ENCODE measurements at places on chromosomes 6 and 20.

DNA sequence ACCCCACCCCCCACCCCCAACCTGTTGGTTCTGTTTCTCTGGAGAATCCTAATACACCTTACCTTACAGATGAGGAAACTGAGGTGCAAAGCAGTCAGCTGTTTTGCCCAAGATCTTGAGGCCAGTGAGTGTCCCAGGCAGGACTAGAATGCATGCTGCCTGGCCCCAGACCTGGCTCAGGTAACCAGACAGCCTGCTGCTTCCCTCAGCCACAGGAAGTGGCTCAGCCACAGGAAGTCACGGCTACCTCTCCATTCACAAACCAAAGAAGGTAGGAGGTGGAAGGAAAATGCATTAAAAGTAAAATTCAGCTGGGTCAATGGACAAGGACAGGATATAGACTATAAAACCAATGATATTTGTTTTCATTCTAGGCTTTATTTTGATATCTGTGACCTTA lies 517.6 kb downstream of the CD83 start:
- DNase-seq: no peak

DNA sequence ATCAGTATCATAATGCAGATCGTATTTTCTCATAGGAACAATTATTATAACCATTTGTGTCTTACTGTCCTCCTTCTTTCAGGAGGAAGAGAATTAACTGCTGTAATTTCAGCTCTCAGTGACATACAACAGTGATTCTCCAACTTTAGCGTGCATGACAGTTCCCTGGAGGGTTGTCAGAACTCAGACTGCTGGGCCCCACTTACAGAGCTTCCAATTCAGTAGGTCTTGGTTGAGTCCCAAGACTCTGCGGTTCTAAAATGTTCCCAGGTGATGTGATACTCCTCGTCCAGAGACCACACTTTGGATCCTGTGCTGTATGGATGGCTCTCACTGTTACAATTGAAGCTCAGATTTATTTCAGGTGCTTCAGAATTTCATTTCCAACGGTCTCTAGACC lies 72.8 kb downstream of the CAP2 start:
- no peak for DNase-seq

GRCh38 chr6:43020847-43021246 lies 576 bp upstream of the RRP36 start:
- no peak for DNase-seq

DNA sequence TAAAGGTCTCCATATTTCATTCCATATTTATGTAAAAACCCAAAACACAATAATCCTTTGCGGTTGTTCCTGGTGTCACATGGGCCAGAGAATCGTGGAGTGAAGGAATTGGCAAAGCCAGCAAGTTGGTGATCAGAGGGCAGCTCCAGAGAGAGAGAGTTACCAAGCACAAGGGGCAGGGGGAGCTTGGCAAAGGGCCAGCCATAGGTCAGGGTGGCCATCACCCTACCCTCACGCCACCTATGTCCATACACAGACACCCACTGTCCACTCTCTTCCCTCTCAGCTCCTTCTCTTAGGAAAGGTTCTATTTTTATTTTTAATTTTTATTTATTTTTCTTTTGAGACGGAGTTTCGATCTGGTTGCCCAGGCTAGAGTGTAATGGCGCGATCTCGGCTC lies 163.2 kb upstream of the JARID2 start:
- DNase-seq: no peak

DNA sequence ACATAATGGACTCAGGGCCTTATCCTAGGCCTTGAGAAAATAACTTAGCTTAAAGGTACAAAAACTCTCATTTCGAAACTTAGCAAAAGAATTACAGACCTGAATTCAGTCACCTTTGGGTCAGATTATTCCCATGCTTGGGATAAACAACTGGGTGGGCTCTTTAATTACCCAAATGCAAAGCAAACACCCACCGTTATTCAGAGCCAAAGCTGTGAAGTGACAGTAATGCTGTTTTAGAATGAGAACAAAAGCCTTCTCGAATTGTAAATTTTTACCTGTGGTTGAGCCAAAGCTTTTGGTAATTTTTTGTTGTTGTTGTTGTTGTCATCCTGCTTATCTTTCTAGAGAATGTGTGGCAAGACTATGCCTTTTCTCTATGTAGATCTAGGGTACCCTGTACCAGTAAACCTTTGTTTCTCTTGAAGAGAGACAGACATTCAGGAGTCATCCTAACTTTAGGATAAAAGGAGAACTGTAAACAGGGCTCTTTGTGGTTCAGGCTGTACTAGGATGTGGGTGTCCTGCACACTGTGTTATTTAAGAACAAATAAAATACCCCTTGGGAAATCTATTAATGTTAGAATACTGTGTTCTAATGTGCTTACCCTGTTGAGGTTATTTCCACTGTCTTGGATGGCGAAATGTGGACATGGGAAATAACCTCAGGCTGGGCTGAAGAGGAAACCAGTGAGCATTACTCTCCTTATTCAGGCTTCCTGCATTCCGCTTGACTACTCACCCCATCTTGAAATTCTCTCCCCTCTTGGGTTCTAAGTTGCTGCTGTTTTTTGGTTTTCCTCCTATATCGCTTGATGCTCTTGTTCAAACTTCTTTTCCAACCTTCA lies 480.7 kb downstream of the CD83 start:
- DNase-seq: no peak

DNA sequence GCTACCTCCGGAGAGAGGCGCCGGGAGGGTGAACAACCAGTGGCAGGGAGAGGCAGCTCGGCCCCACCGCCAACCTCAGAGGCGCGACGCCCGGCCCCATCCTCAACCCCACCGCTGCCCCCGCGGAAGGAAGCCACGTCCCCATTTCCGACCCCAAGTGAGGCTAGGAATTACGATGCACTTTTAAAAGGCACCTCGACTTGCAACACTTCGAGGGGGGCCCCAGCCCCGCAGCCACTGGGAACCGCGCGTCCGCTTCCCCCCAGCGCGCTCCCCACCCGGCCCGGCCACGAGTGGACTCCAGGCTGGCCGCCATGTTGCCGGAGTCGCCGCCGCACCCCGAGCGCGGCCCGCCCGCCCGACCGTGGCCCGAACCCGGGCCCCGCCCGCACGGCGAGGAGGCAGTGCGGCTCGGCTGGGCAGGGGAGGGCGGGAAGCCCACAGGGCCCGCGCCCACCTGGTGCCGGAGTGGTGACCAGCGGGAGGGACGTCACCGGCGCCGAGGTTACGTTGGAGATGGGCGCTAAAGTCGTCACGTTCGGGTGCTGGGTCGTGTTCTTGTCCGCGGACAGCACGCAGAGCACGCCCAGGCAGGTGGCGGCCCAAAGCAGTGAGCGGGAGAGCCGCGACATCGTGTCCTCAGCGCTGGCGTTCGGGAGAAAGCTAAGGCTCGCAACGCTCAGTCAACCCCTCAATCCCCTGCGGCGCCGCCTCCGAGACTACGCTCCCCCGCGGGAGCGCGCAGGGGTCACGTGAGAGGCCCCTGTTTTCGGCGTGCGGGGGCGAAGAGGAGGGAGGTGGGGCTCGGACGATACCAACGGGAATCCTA lies at the start of gene CD164:
TSS of gene CD164 (minus strand) at position 721 of the 829 bp plus-strand sequence. CDS start at position 632, 89 bp downstream.
- peak; percentile 97 for DNase-seq

- no peak for DNase-seq
Observed at GRCh38 chr20:6685626-6686025, 81.9 kb upstream of the BMP2 start.

GRCh38 chr6:21441386-21441785 lies 152.2 kb upstream of the SOX4 start:
- no peak for DNase-seq

- DNase-seq: no peak
Observed at GRCh38 chr6:143026696-143027449, 33.8 kb upstream of the AIG1 start.

DNA sequence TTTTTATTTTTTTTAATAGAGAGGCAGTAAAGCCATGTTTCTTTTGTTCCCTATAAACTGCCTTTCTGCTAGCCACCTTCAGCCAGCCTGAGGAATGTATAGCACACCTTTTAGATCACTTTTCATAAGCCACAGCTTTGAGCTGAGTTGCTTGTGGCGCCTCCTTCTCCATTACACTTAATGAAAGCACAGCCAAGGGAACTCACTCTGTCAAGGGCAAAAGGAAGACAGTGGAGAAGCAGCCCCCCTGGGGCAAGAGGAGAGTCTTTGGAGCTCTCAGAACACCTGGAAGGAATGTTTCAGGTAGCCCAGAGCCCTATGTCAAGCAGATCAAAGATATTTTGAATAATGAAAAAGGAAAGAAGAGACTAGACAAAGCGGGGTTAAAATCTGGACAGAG lies 235.1 kb downstream of the CLIC5 start:
- no peak for DNase-seq

- DNase-seq: no peak
Observed at GRCh38 chr6:2225422-2226392, 19.7 kb downstream of the GMDS start.

- no peak for DNase-seq
Observed at GRCh38 chr6:112310439-112311125, 36.5 kb upstream of the RFPL4B start.

- DNase-seq: no peak
Observed at GRCh38 chr6:158826819-158827501, 7.8 kb upstream of the EZR start.

DNA sequence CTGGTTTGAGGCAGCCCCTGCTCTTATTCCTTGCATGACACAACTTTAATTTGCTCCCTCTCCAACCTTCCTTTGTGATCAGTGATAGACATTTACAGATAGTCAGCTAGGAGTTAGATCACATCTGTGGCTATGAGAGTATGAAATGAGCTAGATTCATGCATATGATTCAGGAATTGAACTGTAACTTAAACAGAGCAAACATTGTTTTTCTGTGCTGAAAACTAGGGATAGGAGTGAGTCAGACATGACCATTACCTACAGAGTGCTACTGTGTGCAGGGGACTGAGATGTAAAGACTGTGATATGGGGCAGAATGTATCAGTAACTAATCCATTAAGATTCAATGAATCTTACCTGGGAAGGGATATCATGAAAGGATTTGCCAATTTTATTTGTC lies 279.4 kb upstream of the SPTLC3 start:
- DNase-seq: no peak

GRCh38 chr6:27275025-27275956 lies 27.8 kb downstream of the PRSS16 start:
- no peak for DNase-seq

- DNase-seq: no peak
Observed at GRCh38 chr6:12082368-12082767, 70.3 kb downstream of the HIVEP1 start.

DNA sequence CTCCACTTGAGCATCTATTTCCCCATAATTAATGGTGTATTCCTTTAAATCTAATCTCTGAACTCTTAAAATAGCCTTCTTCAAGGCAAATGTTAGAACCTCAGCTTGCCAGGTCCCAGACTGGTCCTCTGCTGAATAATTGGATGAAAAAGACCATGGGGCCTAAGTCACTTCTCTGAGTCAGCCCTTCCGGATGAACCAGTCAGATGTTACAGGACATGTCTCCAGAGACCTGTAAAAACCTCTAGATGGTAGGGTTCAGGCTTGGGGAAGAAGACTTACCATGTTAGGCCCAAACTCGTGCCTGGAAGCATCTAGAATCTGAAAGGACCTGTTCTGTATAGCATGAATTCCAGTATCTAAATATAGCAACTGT lies 97.3 kb downstream of the CDKAL1 start:
- DNase-seq: no peak

GRCh38 chr20:58011947-58012610 lies 216.4 kb downstream of the ANKRD60 start:
- no peak for DNase-seq

- DNase-seq: no peak
Observed at GRCh38 chr20:46683011-46683667, 6.1 kb downstream of the TP53RK start.
